ENCODE measurements at places on chromosomes 6 and 20.

DNA sequence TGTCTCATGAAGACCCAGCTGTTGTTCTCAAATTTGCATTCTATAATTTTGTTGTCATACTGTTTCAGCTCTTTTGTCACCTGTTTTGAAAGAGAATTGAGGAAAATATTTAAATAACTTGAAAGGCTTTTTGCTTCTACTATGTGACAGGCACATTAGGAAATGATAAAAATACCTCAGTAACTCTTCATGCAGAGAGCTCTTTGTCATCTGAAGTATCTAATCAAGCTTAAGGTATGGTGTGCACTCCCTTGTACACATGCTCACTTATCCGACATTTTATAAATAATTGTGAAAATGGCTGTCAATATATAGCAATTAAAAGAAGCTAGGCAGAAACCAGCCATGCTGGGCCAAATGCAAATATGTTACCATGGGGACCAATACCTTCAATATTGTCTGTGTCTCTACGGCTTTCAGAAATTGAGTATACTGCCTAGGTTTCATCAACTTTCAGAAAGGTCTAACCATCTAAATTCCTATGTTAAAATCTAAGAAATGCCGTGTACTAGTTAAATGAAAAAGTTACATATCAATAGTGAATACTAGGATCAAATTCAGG lies 349.0 kb downstream of the RNGTT start:
- DNase-seq, result no peak

DNA sequence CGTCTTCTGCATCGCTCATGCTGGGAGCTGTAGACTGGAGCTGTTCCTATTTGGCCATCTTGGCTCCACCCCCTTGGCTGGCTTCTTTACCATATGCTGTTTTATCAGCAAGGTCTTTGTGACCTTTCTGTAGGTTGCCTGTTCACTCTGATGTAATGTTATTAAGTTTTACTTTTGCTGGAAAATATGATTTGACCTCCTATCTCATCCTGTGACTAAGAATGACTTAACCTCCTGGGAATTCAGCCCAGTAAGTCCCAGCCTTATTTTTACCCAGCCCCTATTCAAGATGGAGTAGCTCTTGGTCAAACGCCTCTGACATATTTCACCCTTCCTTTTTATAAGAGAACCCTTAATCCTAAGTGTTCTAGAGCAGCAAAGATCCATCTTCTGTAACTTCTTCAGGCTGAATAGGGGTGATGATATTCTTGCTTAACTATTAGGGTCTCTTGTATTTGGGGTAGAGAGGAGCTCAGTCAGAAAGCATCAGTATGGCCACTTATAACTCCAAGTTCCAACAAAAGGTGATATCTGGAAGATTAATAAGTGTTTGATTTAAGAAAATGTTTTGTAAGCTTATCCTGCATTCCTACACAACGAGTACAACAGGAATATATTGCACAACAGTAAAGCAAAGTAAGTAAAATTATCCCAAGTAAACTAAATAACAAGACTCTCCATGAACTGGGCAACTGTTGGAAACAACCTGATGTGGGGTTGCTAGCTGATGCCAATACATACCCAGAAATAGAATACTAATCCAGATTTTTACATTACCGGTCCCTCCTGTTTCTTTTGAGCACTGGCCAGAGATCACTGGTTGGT lies 23.1 kb upstream of the HMGN3 start:
- DNase-seq, result no peak

DNA sequence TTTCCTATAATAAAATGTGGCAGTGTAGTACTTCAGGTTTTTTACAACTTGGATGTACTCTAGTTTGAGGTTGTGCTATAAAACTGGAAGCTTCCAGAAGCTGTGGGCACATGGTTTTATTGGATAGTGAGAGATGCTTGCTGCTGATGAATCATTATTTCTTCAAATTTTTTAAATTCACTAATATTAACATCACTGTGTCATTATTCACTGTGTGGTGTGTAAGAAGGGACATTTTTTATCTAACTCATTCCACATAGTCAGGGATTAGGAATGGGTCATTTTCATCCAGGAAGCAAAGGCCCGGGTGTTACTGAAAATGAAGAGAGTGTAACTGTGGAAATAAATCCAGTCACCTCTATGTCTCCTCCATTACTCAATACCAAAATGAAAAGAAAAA lies 421.0 kb downstream of the TENT5A start:
- DNase-seq, result no peak

GRCh38 chr6:123091896-123092271 lies 95.8 kb downstream of the CLVS2 start:
- DNase-seq, result no peak

GRCh38 chr6:42427871-42428270 lies 23.9 kb downstream of the TRERF1 start:
- no peak for DNase-seq

Measured in ovary (tissue), 10 donors.